Heart left ventricle (tissue), 16 donors: ENCODE measurements at places on chromosomes 16 and 17.

- DNase-seq, result no peak
These were observed 42.0 kb downstream of the PSMD12 start for GRCh38 chr17:67324330-67324729.

- DNase-seq, result peak; percentile 85
These were observed 219.3 kb upstream of the GSE1 start for GRCh38 chr16:85393674-85394451.

- DNase-seq, result no peak
These were observed 6.8 kb upstream of the KRTAP17-1 start for GRCh38 chr17:41322094-41322902.

DNA sequence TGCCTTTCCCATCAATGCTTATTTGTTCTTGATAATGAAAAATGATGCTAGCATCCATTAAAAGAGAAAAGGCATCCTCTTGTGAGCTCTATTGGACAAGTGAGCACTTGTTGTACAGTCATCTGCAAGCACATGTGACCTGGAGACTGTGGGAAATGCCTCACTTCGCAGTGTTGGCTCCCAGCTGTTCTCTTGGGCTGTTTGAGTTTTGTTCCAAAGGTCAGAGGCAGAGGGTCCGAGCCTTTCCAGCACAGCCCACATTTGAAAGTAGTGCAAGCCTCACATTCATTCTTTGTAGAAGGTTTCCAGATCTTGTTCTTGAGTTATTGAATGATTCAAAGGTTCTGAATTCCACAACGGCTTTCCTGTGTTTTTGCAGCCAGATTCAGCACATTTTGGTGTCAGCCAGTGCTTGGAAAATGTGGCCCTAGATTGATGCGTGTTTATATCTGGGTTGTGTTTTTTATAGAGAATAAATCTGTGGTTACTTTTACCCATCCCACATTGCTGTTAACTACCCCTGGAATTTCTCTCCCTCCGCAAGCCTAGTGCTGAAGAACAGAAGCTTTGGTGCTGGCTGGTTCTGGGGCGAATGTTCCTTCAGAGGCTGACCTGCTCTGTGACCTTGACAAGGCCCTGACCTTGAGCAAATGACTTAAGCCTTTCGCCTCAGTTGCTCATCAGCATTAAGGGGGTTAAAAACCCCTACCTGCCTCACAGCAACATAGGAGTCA lies 49.8 kb downstream of the CDH1 start:
- peak; percentile 13 for DNase-seq

DNA sequence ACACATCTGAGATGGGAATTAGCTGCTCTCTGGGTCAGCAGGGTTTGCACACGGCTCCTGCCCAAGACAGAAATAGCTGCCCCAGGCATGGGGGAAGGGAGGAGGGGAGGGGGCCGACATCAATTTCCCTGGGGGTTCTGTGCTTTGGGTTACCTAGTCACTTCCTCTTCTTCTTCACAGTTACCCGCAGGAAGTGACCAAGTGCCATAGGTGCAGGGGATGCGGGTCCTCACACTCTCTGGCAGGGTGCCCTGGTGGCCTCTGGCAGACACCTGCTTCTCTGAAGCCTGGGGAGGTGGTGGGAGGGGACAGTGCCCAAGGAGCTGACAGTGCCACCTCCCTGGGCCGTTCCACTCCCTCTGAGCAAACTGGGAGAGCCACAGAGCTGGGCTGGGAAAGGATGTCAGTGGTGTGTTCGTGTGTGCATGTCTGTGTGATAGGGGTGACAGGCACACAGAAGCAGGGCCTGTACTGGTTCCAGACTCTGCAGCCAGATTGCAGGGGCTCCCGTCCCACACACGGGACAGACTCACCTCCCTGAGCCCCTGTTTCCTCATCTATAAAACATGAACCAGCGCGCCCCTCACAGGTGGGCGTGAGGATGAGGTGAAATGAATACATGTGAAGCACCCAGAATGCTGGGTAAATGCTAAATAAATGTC lies 18.2 kb downstream of the SCN4A start:
- DNase-seq, result no peak

- DNase-seq, result no peak
These were observed 183.1 kb downstream of the CYLD start for GRCh38 chr16:50924759-50925545.

DNA sequence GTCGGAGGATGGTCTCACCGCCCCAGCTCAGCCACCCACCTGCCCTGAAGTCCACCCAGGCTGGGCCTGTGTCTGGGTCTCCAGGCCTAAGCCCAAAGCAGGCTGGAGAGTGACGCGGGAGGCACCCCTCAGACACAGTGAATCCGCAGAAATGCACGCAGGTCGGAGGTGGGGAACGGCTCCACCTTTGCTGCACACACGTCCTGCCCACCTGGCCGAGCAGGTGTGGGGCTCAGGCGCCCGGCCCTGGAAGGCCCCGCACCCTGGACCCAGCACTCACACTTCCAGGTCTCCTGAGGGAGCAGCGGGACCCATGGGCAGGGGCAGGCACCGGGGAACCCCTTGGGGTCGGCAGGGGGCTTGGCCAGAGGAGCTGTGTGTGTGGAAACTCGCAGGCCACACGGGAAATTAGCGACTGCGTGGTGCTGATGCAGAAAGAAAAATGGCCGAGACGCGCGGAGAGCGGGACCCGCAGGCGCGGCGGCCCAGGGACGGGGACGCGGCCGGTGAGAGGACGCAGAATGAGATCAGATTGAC lies 10.7 kb downstream of the CYBC1 start:
- DNase-seq, result no peak

DNA sequence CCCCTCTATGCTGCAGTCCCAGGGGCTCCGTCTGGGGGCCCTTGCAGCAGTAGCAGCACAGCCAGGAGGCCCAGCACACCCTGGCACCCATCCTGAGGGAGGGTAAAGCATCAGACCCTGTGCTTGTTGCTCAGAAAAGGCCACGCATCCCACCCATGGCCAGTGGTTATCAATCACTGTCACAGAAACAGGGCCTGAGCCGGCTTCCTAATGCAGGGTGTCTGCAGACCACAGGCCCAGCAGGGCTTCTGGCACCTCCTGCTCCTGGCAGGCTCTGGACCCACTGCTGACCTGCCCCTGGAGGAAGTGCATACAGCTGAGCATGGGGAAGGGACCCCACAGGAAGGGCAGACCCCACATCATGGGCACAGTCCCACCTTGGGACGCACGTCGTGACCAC lies 26.9 kb upstream of the CDH15 start:
- DNase-seq, result no peak
